Stimulated activated CD8-positive, alpha-beta memory T cell treated with anti-CD3 and anti-CD28 coated beads, Interleukin-7, amount 100 ng/mL, for 4 hours (primary cell): ENCODE measurements at places on chromosomes 5 and 9.

GRCh38 chr5:143045062-143045461 lies 274.9 kb downstream of the ARHGAP26 start:
- DNase-seq, result no peak

GRCh38 chr9:121563881-121564460 lies 64.3 kb upstream of the GGTA1 start:
- DNase-seq, result no peak

GRCh38 chr5:127440831-127441230 lies 76.6 kb upstream of the PRRC1 start:
- no peak for DNase-seq

DNA sequence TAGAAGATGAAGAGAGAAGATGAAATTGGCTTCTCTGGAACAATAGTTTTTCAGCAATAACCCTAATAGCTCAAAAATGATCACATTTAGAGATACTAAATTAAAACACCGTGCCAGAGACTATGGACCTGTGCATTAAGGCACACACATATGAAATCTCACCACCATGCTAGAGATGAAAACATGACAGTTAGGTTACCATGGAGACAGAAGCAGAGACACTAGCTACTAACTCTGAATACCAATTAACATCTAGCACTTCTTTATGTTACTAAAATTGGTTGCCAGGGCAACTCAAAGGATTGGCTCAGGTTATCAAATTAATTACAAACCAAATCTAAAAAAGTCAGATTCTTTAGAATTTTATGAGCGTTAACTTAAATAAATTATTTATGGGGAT lies 337.7 kb downstream of the PLK2 start:
- DNase-seq, result no peak

DNA sequence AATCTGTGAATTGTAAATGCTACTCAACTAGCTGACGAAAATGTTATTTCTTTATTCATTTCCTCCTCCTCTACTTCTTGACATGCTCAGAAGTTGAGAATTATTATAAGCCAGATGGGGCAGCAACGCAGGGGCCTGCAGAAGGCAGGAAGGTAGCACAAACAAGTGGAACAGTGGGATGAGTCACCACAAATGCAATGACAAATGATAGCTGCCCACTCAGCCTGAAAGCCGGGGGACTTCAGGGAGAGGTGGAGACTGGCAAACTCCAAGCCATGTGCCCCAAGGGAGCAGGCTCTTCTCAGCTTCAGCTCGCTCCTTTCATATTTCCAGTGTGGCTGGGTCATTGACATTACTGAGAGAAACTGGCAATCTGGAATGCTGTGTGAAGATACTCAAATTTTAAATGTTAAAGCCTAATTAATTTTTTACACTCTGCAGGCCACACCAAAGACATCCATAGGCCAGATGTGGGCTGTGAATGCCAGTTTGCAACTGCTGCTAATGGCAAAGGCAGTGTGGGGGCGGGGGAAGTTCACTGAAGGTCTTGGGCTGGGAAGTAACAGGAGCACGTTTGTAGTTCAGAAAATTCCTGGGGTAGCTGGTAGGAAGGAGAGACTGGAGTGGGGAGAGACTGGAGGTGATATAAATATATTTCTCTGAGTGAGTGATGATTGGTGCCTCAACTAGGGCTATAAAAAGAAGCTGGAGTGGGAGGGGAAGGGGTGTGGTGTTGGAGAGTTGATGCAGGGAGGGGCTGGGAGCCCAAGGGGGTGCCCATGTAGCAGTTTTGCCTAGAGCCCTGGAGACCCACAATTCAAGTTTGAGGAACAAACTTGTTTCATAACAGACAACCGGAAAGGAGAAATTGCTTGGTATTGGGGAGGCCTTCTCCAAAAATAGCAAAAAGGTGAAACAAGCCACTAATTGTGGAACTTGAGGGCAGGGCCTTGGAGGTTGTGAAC lies 20.8 kb upstream of the ADRB2 start:
- no peak for DNase-seq

GRCh38 chr9:115596021-115596745 lies 478.2 kb upstream of the TNC start:
- no peak for DNase-seq

- no peak for DNase-seq
Measured at GRCh38 chr9:76690246-76690972, 73.8 kb upstream of the PCA3 start.

GRCh38 chr5:35212122-35212982 lies 17.9 kb downstream of the PRLR start:
- DNase-seq, result no peak

- no peak for DNase-seq
Measured at GRCh38 chr5:55278778-55279177, 28.7 kb downstream of the DHX29 start.

- no peak for DNase-seq
Measured at GRCh38 chr5:33079548-33079947, 361.2 kb upstream of the TARS1 start.

- DNase-seq, result no peak
Measured at GRCh38 chr5:179294891-179295777, 50.1 kb downstream of the ADAMTS2 start.

GRCh38 chr5:92694067-92694466 lies 887.0 kb downstream of the NR2F1-AS1 start:
- DNase-seq, result no peak
